GM13976 (cell line): ENCODE measurements at places on chromosomes 7 and 10.

DNA sequence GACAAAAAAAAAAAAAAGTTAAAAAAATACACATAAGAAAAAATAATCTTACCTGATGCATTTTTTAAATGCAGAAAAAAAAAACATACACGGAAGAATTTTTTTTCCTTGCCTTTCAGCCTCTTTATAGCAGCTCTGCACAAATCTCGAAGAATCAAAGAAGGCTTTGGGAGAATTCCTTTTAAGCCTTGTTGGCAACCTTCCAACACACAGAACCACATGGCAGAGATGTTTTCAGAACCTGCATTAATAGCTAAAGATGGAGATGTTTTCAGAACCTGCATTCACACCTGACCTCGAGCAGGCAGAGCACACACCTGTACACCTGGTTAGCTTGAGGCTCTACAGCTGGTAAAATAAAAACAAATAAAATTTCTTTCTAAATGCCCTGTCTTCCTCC is 65.6 kb downstream of the DOCK4 start:
- DNase-seq: no peak

- no peak for DNase-seq
These were observed 343.1 kb downstream of the PHTF2 start for GRCh38 chr7:78141522-78142281.

GRCh38 chr7:66306243-66306642 is 101.1 kb downstream of the TPST1 start:
- DNase-seq: no peak

GRCh38 chr7:100120733-100121036 is 1.3 kb downstream of the CNPY4 start:
- DNase-seq: no peak

DNA sequence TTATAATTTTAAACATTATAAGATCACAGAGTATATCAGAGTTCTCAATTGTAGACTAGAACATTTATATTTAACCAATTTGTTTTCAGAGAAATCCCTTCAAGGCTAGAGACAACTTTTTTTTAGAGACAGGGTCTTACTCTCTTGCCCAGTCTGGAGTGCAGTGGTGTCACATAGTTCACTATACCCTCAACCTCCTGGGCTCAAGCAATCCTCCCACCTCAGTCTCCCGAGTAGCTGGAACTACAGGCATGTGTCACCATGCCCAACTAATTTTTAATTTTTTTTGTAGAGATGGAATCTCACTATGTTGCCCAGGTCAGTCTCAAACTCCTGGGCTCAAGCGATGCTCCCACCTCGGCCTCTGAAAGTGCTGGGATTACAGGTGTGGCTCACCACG is 15.3 kb downstream of the UCMA start:
- DNase-seq: no peak

DNA sequence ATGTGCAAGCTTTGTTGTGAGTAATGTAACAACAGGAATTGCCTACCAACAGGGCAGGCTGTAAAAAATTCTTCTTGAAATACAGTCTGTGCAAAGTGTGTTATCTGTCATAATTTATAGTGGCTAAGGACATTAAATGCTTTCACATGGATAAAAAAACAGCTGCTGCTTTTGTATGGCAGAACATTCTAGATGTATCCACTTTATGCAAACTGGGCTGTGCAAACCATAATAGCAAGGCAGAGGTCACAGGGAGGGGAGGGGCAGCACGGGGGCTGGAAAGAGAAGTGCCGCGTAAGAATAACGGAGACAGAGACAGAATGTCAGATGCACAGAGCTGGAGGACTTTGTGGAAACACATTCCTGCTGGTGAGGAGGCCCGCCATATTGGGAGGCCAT is 86.1 kb downstream of the VOPP1 start:
- DNase-seq: no peak

GRCh38 chr7:99399597-99399996 is 8.8 kb downstream of the PDAP1 start:
- no peak for DNase-seq

GRCh38 chr10:119693262-119693957 is 32.4 kb upstream of the INPP5F start:
- DNase-seq: peak; percentile 85

- DNase-seq: no peak
These were observed 689.7 kb upstream of the IGFBP3 start for GRCh38 chr7:46610746-46611145.

DNA sequence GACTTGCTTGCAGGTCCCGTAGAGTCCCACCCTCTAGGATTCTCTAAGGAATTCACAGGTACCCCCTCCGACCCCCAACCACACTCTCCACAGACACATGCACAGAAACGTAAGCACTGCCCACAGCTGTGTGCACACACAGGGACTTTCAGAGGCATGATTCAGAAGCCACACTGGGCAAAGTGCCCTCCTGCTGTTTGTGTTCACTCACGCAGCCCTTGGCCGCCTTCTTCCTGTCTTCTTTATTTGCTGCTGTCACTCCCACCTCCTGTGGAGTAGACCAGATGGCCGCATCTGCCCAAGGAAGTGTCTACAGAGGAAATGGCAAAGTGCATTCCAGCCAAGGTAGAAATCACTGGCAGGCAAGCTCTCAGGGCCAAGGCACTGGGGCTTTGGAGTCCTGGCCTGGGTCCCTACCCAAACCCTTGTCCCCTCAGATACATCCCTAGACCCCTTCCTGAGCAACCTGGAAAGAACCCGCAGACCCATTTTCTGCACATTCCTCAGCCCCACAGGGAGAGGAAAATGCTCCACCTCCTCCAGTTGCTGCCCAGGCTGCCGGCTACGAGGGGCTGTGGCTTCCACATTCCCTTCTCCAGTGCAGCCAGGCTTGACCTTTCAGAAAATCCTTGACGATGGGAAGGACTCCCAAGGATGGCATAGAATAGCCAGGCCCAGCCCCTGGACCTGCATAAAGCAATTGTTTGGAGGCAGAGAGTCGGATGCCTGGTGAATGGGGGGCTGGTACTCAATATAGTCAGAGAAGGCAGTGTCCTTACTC is 21.6 kb upstream of the GIMAP8 start:
- no peak for DNase-seq

- DNase-seq: no peak
These were observed 24.5 kb upstream of the GOLGA7B start for GRCh38 chr10:97825020-97825760.

- DNase-seq: no peak
These were observed 6.9 kb downstream of the CELF2 start for GRCh38 chr10:11024596-11024995.

GRCh38 chr10:78286186-78286585 is 252.5 kb downstream of the RPS24 start:
- no peak for DNase-seq

DNA sequence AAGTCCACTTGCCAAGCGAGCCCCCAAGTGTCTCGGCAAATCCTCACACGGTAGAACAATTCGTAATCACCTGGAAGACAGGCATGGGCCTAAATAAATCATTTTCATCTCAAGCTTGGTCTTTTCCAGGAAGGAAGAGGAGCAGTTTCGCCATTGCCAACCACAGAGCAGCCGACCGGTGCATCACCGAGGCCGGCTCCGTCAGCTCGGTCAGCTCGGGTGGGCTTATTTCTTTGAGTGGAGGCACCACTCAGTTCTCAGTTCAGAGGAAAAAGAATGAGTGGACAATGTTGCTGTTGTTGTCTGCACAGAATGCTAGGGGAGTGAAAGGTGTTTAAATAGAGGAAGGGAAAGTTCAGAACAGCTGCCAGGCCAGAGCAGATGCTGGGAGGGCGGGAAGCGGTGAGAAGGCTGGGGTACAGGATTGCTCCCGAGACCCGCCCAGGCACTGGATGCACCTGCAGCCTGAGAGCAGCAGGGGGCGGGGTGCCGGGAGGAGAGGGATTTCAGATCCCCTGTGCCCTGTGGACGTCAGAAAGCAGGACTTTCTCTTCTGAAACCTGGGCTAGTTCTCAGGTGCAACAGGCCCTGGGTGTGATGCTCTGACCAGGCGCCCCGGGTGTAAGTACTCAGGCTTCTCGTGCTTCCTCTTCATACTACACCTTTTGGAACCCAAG is 17.7 kb upstream of the IGFBP3 start:
- no peak for DNase-seq

- no peak for DNase-seq
These were observed 12.3 kb downstream of the THNSL1 start for GRCh38 chr10:25028711-25029110.

DNA sequence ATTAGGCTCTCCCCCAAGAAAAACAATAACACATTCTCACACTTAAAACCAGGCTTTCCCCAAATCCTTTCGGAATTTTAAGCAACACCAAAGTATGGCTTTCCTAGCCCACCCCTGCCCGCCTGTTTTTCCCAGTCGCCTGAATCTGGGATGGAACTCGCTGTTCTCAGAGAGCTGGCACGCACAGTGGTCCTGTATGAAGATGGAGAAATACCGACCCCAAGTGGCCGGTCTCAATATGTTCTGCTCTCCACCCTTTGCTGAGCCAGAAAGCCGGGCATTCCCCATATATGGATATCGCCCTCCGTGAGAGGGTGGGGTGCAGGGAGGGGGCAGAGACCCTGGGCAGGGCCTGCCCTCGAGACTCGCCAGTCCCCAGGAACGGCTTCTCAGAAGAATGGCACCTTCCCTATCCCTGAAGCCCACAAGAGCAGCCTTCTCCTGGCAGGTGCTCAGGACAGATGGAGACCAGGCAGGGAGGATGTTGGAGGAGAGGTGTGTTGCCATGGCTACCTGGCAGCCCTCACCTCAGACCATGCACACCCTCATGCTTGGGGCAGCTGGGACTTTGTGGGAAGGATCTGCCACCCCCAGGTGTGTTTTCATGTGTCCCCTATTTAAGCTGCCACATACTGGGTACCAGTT is 3.4 kb downstream of the TACR2 start:
- DNase-seq: peak; percentile 72

- DNase-seq: no peak
These were observed 194.8 kb upstream of the KMT2E start for GRCh38 chr7:104818961-104819880.

GRCh38 chr7:155280446-155281397 is 17.0 kb upstream of the INSIG1 start:
- no peak for DNase-seq

DNA sequence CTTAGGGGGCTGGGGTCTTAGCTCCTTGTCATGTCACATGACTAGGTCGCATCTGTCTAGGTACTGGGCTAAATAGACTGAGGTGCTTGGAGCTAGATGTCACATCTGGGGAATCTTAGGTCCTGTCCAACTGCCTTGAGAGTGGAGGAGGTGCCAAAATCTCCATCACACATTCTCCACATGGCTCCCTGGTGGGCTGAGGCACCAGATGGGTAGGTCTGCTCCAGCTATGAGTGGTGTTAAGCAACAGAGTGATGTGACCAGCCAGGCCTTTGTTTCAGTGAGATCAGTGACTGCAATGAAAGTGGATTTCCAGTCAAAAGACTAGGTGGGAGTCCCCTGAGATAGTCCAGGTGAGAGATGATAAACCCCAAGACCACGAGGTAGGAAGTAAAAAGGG is 251.8 kb downstream of the BMPER start:
- no peak for DNase-seq

- DNase-seq: no peak
These were observed 13.0 kb upstream of the C10orf90 start for GRCh38 chr10:126683466-126683865.

- DNase-seq: no peak
These were observed 21.4 kb upstream of the SHH start for GRCh38 chr7:155833651-155834050.

GRCh38 chr7:113804475-113805095 is 114.2 kb downstream of the PPP1R3A start:
- no peak for DNase-seq

GRCh38 chr7:132572526-132572925 is 3.7 kb downstream of the PLXNA4 start:
- no peak for DNase-seq

DNA sequence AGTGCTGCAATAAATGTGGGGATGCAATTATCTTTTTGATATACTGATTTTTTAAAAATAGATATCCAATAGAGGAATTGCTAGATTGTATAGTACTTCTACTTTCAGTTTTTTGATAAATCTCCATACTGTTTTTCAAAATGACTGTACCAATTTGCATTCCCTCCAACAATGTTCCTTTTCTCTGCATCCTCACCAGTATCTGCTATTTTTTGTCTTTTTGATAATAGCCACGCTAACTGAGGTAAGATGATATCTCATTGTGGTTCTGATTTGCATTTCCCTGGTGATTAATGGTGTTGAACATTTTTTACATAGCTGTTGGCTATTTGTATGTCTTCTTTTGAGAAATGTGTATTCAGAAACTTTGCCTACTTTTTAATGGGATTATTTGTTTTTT is 217.7 kb upstream of the MTPN start:
- DNase-seq: no peak

DNA sequence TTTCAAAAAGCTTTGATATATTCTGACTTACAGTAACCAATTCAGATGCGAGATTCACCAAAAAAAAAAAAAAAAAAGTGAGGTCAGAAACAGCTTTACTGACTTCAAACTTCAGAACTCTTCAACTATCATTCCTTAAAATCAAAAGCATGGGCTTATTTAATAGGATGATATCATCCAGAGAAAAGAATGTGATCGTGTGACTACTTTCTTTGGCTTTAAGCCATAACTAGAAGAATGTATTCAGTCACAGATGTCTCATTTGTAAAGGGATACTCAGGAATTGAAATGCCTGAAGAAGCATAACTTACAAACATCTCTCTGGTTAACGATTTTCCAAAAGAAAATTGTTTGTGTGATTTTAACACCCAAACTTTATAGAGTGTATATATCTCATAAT is 11.5 kb downstream of the TPK1 start:
- DNase-seq: no peak

- DNase-seq: peak; percentile 72
These were observed 228.7 kb upstream of the KLF6 start for GRCh38 chr10:4013651-4014121.

DNA sequence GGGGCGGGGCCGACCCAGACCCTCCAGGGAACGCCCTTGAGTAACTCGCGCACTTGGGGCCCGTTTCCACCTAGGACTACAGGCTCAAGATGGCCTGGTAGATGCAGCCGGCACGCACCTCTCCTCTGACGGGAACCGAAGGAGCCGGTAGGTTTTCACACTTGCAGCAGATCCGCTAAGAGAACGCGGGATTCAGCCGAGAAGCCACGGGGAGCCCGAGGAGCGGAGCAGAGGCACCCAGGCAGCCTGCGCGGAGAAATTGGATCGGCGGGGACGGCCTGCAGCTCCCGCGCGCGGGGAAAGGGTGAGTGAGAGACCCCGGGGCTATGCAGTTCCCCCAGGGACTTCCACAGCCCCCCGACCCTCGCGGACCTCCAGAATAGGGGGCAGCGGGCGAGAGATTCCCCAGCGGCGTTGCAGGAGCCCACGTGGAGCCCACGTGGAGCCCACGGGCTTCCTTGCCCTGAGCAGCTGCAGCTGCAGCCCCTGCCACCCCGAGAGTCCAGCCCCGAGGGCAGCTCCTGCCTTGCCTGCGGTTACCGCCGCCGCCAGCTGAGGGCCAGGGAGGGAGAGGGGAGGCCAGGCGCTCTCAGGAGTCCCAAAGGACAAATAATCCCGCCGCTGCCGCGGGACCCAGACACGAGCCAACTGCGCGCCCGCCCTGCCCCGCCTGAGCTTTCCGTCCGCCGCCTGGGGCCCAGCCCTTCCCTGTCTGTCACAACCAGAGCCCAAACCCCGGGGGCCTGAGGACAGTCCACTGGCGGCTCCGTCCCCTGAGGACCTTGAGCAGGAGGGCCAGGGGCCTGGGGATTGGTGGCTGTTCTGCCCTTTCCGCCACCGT is 13.1 kb downstream of the IFT22 start:
- DNase-seq: peak; percentile 44
